C1 segment of cervical spinal cord (tissue), 14 donors: ENCODE measurements at places on chromosomes 7 and 10.

DNA sequence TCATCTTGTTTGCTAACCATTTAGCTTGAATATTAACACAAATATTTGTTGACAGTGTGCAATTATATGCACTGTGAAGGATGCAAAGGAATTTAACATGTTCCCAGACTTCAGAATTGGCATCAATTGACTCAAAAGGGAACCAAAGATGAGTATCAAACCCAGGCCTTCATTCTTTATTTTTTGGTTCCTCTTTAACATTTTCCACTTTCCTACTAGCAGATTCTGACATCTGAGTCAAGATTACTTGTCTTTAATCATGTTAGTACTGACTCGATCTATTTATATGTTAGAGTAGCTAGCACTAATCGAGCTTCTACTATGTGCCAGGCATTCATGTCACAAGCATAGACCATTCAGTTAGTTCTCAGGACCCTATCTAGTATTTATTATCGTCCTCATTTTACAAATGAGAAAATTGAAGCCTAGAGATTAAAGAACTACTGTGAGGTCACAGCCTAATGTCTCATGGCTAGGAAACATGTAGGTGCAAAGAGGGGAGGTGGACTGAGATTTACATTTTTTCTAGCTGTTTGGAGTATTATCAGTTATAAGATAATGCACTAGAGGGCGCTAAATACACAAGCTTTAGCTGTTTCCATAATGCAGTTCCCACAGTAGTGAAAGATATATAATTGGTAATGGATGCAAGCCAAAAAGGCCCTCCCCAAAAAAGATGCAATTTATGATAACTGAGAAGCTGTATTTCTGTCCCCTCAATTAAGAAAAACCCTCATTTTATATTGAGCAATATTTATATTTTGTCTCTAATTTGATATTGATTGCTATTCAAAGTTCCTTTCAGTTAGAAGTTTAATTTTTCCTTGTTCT, 32.9 kb upstream of the KMT2E start:
- no peak for DNase-seq

GRCh38 chr7:121303422-121304101, 25.2 kb upstream of the WNT16 start:
- DNase-seq: no peak

DNA sequence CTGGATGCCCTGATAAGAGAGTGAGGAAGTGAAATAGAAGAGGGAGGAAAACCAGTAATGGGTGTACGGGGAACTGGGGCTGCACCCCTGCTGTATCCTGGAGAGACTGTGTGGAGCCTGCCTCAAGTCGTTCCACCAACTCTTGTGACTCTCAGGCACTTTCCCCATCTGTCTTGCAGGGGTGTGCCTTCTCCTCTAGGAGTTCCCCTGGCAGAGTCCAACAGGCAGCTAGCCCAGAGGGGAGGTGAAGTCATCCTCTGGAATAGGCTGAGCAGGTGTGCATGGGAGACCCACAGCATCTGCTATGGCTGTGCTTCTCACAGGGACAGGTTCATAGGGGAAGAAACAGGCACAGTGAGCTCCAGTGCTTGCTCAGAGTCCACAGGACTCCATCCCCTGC, 46.8 kb downstream of the WIPF3 start:
- no peak for DNase-seq

GRCh38 chr10:58930500-58930899, 245.9 kb upstream of the PHYHIPL start:
- DNase-seq: no peak

DNA sequence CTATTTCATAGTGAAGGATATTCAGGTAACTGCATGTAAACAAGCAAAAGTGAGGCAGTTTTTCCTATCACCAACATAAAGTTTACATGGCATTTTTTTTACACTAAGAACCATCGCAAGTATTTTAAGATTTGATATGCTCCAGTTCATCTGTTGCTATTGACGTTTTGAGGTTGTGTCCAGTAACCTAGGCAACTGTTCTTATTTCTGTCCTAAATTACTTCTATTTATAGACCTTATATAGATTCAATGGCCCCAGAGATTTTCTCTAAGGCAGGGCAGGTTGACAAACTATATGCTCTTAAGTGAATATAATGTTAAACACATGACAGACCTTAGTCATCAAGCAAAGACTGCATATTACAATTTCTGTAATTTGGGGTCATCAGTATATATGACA, 830.2 kb upstream of the LRRTM3 start:
- no peak for DNase-seq

DNA sequence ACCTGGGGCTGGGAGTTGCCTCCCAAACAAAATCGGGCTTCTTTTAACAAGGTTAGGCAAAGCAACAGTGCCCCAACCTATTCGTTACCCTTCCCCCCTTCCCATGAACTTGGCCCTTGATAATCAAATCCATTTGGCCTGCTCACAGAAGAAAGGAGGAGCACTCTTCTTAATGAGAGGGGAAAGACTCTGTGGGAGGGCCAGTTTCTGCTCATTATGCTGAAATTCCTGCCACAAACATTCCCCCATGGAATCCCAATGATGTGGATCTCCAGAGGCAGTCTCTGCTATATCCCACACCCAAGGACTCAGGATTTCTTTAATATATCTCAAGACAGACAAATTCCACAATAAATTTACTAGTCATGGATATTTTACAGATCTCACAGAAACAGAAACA, 43.0 kb downstream of the LSM5 start:
- DNase-seq: no peak

- no peak for DNase-seq
These were observed 344.5 kb downstream of the RPS24 start for GRCh38 chr10:78378192-78378591.

DNA sequence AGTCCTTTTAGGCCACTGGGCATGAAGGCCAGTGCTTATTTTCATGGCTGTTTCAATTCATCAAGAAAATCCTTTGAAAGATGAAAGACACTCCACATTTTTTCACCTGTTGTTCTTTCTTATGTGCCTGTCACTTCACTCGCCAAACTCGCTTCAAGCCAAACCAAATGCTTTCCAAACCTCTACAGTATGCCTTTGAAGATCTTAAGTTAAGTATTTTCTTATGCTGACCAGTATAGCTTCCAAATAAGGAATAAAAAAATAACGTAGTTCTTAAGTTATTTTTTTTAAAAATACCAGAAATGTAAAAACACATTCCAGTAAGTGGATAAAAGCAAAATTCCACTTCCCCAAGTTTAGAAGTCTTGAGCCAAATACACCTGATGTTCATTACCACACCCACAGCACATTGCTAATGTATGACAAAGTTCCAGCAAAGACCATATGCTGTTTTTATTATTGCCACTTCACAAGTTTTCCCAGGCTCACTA, 186.1 kb downstream of the MTERF1 start:
- no peak for DNase-seq

DNA sequence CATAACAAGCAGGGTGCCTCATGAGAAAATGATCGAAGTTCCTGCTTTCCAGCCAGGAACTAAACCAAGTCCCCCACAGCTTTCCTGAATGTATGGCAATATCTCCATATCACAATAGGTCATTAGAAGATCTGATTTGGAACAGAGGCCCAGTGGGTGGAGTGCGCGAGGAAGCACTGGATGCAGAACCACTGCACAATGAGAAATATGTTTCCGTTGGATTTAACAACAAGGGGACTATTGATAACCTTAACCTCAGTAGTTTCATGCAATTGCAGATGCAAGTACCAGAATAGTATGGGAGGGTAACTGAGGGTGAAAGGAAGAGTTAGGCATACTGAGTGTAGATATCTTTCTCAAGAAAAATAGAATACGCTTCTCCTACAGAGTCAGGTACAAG, 45.3 kb downstream of the ZPBP start:
- DNase-seq: no peak

- no peak for DNase-seq
These were observed 437.9 kb downstream of the POM121L12 start for GRCh38 chr7:53473371-53473770.

DNA sequence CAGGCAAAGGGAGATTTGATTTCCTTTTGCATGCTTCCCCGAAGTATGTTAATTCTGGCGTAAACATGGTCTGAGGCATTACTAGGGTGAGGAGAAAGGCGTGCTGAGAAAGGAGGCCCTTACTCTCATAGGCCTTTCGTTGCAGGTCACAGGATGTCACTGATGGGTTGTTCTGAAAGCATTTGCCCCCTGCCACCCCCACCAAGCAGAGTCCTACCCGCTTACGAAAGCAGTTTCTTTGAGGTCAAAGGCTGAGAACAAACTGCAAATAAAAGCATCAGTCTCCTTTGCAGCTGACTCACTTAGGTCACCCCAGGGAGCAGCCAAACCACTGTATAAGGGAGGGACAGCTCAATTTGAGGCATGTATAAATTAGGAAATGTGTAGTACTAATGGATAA, 57.1 kb downstream of the BPGM start:
- DNase-seq: no peak

- DNase-seq: no peak
These were observed 290.1 kb upstream of the ZMIZ1 start for GRCh38 chr10:78778444-78779338.

GRCh38 chr10:74586088-74586585, 240.3 kb upstream of the KAT6B start:
- peak; percentile 51 for DNase-seq

DNA sequence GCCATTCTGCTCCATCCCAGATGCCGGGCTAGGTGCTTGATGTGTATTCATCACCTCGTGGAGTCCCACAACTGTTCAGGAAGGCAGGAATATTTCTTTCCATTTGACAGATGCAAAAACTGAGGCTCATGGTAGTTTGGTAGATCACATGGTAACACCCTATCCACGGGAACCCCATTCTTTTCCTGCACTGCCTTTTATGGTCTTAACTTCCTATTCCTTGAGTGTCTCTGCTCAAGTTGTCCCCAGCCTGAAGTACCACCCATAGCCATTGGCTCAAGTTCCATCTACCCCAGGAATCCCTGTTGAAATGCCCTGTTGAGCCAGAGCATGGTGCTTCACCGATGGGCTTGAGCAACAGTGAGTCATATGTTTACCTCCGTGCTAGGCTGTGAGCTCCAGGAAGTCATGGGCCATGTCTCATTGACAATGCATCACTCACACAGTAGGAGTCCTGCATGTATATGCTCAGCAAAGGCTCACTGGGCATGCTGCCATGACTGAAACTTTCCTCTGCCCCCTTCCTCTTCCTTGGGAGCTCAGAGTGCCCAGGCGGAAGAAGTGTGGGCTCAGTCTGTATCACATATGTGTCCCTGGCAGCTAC, 71.7 kb upstream of the ADAM12 start:
- no peak for DNase-seq

DNA sequence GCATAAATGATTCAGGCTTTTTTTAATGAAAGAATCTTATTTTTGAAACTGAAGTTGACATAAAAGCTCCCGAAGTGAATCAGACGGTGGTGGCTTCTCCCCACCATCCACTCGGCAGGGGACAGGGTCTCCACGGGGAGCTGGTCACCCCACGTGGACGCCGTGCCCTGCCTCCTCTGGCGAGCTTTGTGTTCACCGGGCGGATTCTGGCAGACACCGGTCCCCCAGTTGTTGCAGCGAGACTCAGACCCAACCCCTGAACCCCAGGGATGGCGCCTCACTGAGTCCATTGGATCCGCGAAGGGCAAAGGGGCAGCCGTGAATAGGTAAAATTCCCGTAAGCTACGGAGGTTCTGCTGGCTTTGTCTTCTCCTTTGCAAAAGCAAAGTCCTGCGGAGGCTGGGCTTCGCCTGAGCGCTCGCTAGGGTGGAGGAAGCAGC, 38.4 kb downstream of the PTPRN2 start:
- DNase-seq: no peak

- DNase-seq: no peak
These were observed 8.5 kb upstream of the CSTF2T start for GRCh38 chr10:51707821-51708424.

DNA sequence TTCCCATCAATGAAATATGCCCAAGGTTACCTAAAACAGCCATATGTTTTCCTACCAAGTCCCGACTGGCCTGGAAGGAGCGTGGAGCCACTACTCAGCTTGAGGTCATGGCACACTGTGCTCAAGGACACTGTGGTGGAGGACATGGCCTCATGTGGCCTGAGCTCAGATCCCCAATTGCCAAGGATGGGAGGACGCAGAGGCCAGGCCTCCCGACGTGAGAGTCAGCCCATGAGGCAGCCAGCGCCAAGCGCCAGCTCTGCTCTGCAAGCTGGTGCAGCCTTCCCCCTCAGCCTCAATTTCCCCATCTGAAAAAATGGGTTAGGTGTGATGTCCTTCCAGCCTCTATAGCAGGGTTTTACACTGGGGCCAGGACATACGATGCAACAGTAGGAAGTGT, 302.6 kb downstream of the CALN1 start:
- no peak for DNase-seq

DNA sequence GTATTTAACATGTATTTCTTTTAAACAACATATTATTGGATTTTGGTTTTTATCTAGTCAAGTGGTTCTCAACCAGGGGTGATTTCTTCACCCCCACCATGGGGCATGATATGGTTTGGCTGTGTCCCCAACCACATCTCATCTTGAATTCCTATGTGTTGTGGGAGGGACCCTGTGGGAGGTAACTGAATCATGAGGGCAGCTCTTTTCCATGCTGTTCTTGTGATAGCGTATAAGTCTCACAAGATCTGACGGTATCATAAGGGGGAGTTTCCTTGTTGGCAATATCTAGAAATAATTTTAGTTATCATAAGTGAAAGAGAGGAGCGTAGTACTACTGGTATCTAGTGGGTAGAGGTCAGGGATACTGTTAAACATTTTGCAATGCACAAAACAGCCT, 37.6 kb downstream of the TMEM168 start:
- DNase-seq: no peak

DNA sequence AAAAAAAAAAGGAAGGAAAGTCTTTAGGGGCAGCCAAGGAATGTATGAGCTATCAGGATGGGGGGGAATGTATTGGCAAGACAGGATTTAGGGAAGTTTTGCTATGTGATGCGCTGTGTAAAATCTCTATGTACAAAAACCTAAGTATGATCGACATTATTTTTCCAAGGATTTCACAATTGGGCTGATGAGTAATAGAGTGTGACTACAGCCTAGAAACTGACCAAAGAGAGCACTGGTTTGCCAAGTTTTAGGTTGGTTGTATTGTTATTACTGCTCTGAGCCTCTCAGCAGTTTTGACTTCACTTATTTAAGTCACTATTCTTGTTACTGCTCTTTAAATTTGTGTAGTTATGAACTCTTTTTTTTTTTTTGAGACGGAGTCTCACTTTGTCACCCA, 107.3 kb downstream of the NRCAM start:
- DNase-seq: no peak

GRCh38 chr10:21015851-21016250, 118.7 kb upstream of the NEBL start:
- DNase-seq: no peak

- no peak for DNase-seq
These were observed 1.3 kb downstream of the INPP5A start for GRCh38 chr10:132538790-132539421.

DNA sequence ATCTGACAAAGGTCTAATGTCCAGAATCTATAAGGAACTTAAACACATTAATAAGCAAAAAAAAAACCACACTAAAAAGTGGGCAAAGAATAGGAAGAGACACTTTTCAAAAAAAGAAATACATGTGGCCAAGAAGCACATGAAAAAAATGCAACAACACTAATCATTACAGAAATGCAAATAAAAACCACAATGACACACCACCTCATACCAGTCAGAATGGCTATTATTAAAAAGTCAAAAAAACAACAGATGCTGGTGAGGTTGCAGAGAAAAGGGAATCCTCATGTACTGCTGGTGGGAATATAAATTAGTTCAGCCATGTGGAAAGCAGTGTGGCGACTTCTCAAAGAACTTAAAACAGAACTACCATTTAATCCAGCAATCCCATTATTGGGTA, 119.0 kb downstream of the LMBR1 start:
- DNase-seq: no peak

GRCh38 chr10:6667679-6668270, 87.7 kb upstream of the PRKCQ start:
- DNase-seq: peak; percentile 6

- DNase-seq: no peak
These were observed 56.2 kb downstream of the XPNPEP1 start for GRCh38 chr10:109866995-109867635.
